Activated CD8-positive, alpha-beta T cell treated with anti-CD3 and anti-CD28 coated beads for 36 hours (primary cell): ENCODE measurements at places on chromosomes 4 and X.

DNA sequence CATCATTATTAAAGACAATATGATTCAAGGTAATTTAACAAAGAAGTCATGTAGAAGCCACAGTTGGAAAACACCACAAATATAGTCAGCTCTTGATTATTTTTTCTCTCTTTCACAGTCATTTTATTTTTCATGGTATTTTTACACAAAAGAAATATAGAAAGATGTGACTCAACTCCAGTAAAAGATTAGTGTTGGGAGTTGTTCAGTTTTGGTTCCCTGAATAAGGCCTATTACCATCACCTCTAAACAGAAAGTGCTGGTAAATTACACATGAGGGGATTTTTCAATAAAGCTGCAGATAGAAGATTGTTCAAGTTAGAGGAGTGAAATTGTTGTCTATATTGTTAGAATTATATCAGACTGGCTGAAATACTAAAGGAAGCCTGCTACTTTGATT lies 107.0 kb downstream of the DDIT4L start:
- DNase-seq: no peak

DNA sequence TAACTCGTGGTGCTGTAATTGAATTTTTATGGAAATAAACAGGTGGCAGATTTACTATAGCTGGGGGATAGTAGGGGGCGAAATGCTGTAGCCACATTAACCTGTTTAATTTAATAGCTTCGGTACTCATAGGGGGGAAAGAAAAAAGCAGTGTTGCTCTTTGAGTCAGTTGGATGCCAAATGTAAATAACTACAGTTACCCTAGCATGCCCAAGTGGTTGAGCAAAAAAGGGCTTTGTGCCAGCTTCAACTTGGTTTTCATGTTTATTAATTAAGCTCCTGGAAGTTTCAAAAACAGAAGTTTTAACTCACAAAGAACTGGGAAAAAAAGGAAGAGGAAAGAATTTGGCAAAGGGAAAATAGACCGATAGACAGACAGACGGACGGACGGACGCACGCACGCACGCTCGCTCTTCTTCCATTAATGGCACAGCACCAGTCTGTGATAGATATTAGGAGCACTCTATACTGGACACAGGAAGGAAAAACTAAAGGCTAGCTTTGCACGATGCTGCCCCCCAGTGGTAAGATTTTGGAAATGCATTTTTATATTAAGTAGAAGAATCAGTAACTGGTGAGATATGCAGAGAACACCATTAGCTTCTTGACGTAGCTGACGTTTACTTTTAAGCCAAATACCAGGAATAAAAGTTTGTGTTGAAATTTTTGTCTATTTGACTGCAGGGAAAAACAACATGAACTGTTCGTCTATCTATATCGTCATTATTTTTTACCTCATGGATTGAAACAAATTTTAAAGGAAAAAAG lies 151.8 kb downstream of the SLC7A11 start:
- DNase-seq: peak; percentile 30

DNA sequence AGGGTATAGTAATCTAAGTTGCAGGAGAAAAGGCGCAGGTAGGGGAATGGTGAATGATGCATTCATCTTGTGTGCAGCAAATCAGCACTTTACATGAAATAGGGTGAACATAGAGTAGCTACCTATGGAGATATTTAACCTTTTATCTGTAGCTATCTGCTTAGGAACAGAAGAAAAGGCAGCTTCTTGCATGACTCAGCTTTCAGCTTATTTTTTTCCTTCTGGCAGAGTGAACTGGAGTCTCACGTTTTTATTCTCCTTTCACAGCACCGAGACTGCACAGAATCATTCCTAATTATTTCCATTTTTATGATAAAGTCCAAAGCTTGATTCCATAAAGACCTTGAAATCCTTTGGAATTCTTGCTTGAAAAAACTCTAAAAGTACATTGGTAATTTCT lies 4.8 kb upstream of the SCOC start:
- no peak for DNase-seq

GRCh38 chrX:18252644-18253359 lies 32.1 kb upstream of the BEND2 start:
- DNase-seq: no peak

DNA sequence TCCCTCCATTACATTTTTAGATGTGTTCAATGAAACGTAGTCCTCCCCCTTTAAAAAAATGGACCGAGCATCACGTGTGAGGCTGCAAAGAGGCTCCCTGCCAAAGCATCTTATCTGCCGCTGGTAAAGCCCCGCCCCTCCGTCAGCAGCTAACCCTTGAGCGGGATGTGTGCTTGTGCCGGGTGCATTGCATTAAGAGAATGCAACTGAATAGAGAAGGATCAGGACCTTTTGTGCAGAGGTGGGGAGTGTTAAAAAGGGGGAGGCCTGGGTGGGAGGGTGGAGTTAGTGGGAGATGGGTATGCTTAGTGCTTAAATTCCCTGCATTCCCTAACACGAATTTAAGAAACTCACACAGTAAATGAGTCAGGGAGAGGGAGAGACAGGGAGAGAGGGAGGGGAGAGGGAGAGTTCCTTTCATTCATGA lies 66.0 kb downstream of the TBL1X start:
- peak; percentile 79 for DNase-seq
